ENCODE measurements at places on chromosomes 5 and 9.

DNA sequence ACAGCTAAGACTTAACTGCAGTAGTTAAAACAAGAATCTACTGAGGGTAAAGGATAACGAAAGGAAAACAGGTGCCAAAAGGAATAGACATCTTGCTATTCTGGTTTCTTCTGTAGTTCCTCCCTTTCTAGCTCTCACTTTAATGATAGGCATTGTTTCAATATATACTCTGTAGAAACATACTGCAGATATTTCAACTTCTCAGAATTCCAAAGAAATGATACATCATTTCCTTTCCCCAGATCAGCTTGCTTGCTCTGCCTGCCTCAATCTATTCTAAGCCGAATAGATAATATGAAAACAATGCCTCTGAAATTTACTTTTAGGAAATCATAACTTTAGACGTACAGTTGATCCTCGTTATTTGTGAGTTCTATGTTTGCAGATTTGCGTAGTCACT is 46.3 kb downstream of the ACO1 start:
- DNase-seq: no peak

DNA sequence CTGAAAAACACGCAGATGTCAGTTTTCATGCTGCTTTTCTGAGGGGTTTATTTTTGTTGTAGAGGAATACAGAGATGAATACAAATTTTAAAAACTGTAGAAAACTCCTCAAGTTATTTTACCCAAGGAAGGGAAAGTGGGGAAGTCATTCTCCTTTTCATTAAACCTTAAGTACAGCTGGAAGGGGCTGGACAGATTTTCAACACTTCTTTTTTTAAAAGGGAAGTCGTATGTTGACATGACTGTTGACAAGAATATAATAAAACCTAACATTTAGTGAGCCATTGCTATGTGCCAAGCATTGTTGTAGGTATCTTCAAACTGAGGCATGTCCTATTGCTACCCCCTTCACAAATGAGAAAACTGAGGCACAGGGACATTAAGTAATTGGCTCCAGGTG is 235.7 kb upstream of the ELL2 start:
- no peak for DNase-seq

DNA sequence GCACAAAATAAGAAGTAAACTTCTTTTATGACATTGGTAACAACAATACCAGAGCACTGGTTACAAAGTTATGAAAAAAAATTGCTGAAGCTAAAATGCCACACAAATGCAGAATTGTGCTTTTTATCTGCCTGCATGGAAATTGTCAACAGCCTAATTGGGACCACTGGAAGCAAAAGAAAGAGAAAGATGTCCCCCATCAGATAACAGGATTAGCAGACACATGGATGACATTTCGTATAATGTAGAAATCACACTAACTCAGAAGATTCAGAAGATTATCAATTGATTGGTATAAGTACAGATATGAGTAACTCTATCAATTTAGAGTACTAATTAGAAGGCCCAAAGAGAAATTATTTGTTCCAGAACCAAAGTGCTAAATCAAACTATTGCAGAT is 19.1 kb upstream of the FRMD3 start:
- no peak for DNase-seq

DNA sequence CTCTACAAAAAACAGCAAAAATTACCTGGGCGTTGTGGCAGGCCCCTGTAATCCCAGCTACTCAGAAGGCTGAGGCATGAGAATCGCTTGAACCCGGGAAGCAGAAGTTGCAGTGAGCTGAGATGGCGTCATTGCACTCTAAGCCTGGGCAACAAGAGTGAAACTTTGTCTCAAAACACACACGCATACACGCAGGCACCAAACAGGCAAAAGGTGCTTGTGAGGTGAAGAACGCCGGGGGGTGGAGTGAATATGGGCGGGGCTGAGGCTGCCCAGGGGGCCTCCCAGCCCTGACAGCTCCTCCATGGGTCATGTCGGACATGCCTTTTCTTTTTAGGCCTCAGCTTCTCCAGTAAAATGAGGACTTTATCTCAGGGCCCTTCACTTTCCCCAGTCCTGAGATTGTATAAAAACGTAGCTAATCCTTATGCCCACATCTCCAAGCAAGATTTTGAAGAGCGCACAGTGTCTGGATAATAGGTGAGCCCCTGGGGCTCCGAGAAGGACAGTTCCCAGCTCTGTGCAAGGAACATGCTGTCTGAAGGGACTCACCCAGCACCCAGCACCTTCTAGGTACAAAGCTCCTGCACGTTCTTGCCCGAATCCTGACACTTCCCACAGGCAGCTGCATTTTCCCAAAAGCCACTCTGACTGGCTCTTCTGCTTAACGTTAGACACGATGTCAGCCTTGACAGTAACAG is 168.3 kb downstream of the COL23A1 start:
- DNase-seq: no peak

GRCh38 chr5:162189719-162190118 is 122.1 kb downstream of the GABRG2 start:
- DNase-seq: no peak

DNA sequence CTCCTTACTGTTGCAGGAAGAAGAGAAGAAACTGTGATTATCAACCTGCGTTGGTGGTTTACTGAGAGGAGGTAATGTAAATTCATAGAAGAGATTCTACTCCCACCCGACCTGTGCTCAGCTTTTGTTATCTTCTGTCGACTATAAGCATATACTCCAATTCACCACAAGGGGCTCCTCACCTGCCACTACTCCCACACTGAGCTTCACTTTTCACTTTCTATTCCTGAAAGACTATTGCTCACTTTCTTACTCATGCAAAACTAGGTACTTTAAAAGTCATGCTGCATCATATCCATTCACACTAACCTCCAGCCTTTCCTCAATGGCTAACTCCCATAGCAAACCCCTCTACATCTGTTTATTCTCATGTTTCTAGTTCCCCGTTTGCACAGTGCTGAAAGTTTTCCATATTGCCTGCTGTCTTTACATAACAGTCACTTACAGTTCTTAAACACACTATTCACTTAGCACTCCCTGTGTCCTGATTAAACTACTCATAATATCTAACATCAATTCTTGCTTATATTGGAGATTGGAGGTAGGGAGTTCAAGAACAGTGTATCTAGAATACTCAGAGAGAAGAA is 1062.6 kb downstream of the NR2F1-AS1 start:
- no peak for DNase-seq
